MG63 (cell line): ENCODE measurements at places on chromosomes 13 and 19. TPM values are rescaled to one million over a fixed set of nuclear protein-coding genes. Genes with fewer than 3 reads are reported as not detected.

DNA sequence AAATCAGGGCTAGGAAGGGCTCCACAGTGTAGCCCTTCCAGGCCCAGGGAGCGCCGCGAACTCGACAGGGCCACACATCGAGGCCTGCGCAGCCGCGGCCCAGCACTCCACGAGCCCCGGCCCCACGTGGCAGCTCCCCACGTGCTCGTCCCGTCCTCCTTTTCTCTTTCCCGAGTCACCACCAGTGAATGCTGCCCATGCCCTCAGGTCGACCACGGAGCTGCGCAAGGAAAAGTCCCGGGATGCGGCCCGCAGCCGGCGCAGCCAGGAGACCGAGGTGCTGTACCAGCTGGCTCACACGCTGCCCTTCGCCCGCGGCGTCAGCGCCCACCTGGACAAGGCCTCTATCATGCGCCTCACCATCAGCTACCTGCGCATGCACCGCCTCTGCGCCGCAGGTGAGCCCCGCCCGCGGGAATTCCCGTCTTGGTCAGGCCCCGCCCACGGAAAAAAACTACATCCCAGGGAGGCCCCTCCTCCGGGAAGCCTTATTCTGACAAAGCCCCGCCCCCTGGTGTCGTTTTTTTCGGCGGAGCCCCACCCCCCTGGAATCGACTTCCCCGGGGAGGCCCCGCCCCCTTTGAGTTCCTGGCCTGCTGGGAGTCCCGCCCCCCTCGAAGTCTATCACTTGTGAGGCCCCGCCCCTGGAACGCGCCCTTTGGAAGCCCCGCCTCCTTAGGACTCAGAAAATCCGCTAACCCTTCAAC lies 7.0 kb downstream of the HIF3A start:
- DNase-seq = no peak

- no peak for DNase-seq
These were observed 31.5 kb upstream of the IRS2 start for GRCh38 chr13:109817591-109818535.

GRCh38 chr19:57053401-57053800 lies 66.4 kb upstream of the USP29 start:
- no peak for DNase-seq

- DNase-seq = no peak
These were observed 1146.9 kb downstream of the OLFM4 start for GRCh38 chr13:54175466-54175865.

DNA sequence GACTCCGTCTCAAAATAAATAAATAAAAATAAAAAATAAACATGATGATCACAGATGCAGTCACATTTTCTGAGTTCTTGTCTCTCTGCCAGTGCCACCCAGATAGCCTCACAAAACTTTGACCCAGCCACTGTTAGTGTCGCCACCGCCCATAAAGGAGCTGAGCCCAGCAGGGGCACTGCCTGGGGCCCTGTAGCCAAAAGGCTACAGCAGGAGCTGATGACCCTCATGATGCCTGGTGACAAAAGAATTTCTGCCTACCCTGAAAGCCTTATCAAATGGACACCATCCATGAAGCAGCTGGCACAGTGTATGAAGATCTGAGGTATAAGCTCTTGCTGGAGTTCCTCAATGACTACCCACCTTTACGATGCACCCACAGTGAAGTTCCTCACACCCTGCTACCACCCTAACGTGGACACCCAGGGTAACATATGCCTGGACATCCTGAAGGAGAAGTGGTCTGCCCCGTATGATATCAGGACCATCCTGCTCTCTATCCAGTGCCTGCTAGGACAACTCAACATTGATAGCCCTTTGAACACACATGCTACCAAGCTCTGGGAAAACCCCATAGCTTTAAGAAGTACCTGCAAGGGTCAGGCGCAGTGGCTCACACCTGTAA lies 18.3 kb downstream of the ZNF587 start:
- no peak for DNase-seq

The SCN1B gene
- 0.86 and 2.3 TPM in 2 replicates for total RNA-seq

The ADGRE3 gene
- not detected in 2 replicates for total RNA-seq

The HIPK4 gene
- 0.22 and 0.69 TPM in 2 replicates for total RNA-seq

DNA sequence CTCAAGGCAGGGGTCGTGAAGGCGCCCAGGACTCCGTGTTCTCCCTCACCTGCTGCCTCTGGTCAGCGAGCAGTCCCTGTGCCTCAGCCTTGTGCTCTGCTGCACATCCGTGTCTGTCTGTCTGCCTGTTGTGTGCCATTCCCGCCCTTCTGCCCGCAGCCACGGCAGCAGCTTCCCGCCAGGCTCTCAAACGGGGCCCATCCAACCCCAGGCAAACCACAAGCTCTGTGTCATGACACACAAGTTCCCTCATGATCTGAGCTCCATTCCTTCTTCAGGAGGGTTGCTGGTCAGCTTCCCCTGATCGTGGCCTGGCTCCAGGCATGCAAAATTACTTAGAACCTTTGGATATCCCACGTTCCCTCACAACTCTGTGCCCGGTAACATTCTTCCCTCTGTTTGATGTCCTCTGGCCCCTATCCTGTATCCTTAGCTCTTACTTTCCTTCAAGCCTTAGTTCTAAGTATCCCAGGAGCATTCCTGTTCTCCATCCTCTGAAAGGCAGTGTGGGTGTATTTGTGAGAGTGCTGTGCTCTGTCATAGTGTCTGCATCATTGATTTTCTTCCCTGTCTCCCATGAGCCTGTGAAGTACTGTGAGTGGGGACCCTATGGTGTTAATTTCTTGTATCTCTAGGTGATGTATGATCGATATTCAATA lies 3.2 kb downstream of the GPR183 start:
- no peak for DNase-seq

- no peak for DNase-seq
These were observed 12.7 kb downstream of the SMIM24 start for GRCh38 chr19:3467437-3468198.
